ENCODE measurements at places on chromosomes 11 and 22.

GRCh38 chr11:45155627-45156180 is 9.3 kb downstream of the PRDM11 start:
- no peak for DNase-seq

DNA sequence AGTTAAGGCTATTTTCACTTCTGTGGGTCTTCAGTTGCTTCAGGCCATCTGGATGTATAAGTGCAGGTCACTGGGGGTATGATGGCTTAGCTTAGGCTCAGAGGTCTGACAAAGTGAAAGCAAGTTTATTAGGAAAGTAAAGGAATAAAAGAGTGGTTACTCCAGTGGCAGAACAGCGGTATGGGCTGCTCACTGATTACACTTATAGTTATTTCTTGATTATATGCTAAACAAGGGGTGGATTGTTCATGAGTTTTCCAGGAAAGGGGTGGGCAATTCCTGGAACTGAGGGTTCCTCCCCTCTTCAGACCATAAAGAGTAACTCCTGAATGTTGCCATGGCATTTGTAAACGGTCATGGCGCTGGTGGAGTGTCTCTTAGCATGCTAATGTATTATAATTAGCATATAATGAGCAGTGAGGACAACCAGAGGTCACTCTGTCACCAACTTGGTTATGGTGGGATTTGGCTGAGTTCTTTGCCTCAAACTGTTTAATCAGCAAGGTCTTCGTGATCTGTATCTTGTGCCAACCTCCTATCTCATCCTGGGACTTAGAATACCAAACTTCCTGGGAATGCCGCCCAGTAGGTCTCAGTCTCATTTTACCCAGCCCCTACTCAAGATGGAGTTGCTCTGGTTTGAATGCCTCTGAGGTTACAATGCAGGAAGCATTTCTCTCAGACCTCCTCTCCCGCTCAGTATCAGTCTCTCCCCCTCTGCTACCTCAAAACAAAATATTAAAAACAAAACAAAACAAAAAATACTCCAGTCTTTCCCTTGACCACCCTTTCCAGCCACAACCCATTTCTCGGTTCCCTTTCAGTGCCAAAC is 106.6 kb upstream of the SLC22A12 start:
- no peak for DNase-seq

GRCh38 chr11:114827736-114828135 is 149.4 kb downstream of the NXPE2 start:
- no peak for DNase-seq

GRCh38 chr22:39873965-39874364 is 19.6 kb downstream of the ENTHD1 start:
- no peak for DNase-seq

- DNase-seq, result no peak
These were observed 3.3 kb downstream of the FGF19 start for GRCh38 chr11:69700278-69701140.

- DNase-seq, result no peak
These were observed 3.6 kb downstream of the ARHGAP8 start for GRCh38 chr22:44755956-44756361.

GRCh38 chr11:16874275-16874975 is 136.0 kb downstream of the C11orf58 start:
- DNase-seq, result no peak

DNA sequence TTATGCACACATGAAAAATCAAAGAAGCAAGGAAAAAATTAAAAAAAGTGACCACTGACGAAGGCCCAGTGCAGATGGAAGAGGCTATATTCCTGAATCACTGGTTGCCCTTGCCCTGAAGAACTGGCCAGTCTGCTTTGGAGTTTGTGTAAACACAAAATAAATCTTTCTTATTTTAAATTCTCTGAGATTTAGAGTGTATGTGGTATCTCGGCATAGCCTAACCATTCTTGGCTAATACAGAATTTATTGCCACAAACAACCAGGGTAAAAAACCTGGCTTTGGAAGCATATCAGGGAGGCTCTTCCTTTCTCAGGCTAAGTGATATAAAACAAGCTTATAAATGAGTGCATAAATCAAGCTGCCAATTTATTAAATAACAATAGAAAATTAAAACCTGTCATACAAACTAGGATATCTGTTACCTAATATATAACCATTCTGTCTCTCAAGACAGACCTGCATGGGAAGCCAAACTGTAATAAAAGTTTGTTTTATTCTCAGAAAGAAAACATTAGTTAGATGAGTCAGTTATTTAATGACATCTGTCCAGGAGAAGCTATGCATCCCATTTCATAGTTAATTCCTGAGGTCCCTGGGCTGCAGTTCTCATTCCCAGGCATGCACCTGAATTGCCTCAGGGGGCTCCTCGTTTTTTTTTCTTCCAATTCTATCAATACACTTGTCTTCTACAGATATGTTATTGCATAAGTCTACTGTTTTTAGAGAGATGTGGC is 6.1 kb upstream of the TMEM135 start:
- no peak for DNase-seq

DNA sequence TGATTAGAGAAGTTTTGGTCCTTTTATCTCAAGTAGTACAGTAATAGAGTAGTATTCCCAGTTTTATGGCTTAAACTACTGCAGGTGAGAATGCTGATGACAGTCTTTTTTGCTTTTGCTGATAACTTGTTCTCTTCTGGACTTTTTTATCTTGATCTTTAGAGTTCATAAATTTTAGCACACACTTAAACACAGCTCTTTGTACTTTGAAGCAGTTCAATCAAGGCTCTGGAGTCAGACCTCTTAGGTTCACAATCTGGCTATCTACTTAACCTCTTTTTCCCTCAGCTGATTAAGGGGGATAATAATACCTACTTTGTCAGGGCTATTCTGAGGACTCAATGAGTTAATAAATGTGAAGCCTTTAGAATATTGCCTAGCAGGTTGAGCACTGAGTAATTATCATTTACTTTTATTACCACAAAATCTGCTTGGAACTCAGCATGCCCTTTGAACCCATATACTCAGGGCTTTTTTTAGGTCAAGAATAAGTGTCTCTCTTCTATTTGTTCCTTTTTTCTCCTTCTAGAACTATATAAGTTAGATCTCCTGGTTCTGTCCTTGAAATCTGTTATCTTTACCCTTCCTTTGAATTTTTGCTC is 51.9 kb downstream of the CSTF3 start:
- DNase-seq, result no peak

DNA sequence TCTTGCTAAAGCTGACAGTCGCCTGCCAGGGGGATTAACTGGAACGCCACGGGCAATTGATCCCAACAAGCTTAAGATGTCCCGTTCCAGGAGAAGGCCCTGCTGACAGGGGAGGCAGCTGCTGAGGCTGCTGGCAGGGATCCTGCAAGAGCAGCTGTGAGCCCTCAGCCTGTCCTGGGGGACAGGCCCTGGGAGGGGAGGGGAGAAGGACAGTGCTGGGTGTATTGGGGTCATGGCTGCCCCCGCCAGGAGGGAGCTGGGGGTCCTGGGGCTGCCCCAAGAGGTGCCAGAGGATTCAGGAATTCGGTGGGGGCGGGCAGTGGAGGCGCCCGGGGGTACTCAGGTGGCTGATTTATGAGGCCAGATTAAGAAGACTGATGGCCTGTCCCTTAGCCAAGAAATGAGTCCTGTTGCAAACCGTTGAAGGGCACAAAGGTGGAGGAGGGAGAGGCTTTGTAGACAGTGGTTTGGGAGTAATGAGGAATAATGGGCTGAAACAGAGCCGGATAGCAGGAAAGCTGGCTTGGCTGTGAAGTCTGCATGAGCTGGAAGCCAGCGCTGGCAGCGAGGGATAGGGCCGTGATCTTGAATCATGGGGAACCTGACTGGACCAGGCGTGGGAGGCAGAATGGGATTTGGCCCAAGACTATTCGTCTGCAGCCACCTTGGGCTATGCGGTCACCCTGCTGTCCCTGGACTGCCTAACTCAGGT is 133.5 kb downstream of the CACNA1I start:
- DNase-seq, result no peak

GRCh38 chr22:37335806-37336199 is 53.5 kb downstream of the CYTH4 start:
- DNase-seq, result no peak

DNA sequence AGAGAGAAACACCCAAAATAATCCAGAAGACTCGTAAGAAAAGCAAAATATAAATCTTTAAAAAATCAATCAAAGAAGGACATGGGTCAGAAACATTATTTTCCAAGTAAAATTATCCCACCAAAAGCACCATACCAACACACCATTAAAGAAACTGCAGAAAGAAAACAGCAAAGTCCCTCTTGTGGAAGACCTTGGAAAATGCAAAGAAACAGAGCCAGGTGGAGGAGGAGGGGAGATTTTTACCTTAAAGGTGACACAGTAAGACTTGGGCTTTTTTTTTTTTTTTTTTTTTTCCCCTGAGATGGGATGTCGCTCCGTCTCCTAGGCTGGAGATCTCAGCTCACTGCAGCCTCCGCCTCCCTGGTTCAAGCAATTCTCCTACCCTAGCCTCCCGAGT is 123.8 kb downstream of the LARGE1 start:
- no peak for DNase-seq

DNA sequence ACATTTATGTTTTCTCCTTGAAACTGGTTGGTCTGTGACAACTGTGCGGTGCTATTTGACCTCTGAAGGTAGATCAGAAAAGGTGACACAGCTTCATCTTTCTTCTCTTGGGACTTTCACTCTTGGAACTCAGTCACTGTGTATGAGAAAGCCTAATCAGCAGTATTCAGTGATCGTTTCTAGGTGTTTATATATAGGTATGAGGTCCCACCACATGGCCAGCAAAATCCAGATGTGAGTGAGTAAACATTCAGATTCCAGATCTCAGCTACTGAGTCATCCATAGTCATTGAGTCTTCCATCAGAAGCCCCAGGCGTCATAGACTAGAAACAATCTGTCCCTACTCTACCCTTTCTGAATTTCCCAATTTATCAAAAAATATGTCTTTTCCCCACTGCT is 117.3 kb upstream of the CTSC start:
- no peak for DNase-seq

- no peak for DNase-seq
These were observed 45.4 kb upstream of the ATXN10 start for GRCh38 chr22:45626198-45626651.

DNA sequence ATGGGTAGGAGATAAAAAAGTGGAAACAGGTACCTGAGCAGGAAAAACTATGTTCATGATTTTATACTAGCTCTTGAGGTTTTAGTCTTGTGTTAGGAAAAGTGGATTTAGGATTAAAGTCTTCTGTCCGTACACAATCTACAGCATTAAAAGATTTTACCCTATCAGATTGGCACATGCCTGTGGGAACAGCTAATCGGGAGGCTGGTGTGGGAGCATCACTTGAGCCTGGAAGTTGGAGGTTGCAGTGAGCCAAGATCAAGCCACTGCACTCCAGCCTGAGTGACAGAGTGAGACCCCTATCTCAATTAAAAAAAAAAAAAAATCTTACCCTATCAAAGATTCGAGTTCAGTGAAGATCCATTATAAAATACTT is 12.2 kb upstream of the CRKL start:
- no peak for DNase-seq

DNA sequence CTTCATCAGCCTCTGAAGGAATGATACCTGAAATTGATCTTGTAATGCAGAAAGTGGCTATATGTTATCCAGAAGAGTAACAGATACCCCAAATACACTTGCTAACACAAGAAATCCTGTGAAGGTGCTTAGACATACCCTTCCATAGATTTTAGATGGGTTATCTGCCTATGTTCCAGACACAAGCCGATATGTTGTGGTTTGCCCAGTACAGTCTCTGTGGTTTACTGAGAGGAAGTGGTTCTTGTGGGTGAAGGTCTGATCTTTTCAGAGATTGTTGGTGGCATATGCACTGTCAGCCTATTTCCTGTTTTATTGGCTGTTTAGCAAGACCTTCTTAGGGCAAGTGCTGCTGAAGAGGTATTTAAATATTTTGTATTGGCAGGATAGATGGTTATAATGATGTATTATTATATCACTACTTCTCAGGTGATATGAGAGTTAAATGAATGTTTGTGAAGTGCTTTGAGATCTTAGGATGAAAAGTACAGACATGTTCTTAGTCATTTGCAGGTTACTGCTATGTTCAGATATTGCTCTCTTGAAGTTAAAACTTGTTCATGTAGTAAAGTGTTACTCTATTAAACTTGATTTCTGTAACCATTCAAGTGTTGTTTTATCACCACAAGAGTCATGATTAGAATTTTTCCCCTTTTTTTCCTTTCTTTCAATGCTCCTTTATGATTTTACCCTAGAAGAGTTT is 8.2 kb downstream of the ARHGEF12 start:
- no peak for DNase-seq

DNA sequence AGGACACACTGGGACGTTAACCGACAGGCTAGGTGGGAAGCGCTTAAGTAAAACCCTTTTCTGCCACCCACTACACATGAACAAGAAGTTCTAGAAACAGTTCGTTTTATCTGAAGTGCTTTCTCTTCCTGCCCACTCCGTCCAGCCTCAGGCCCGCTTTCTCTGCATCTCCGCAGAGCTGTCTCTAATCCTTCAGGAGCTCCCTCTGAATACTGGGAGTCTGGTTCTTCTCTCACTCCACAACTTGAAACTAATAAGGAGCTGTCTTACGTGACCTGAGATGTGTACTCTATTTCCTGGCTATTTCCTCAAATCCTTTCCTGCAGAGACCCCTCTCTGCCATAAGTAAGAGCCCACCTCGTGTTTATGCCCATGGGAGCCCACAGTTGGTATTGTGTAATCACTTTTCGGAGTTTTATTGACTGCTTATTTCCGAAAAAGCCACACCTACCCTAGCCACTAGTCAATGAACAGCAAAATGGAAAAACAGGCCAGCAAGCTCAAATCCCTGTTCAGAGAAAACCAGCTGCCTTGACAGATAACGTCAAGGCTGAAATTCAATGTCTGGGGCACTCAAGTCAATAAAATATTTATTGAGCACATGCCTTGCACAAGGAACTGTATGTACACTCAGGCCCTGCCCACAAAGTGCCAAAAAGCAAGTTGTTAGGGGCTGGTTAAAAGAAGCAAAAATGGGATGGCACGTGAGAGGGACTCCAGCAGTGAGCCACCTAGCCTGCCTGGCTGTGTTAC is 4.9 kb downstream of the PC start:
- DNase-seq, result no peak

DNA sequence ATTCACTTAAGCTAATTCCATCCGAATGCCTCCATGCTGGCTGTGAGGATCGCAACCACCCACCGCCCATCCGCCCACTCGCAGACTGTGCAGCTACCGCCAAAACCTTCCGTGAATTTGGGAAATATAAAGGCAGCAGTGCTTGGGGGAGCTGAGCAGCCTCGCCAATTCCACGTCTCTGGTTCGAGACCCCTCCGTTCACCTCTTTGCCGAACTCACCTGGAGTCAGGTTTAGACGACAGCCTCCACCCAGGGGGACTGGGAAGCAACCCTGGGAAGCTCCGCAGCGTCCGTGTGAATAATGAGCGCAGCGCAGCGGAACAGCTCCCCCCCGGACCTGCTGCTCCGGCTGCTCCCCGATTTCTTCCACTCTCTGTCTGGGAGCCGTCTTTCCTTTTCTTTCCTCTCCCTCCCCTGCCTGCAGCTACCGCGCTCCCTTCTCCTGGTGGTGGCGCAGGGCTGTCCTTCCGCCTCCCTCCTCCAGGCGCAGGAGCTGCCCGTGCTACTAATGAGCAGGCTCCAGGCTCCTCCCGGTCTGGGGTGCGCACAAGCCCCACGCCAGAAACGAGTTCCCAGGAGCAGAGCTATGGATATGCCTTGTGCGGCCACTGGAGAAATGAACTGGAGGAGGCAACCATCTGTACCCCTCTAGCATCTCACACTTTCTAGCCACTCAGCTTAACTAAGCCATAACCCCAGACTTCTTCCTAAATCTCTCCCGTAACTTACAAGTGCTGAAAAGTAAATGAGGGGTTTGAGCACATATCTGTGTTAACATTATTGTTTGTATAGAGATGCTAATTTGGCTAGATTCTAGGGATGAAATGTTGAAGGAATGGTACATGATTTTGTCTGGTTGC is 107.3 kb downstream of the XKR3 start:
- DNase-seq, result no peak

GRCh38 chr22:37401401-37402183 is 25.7 kb downstream of the ELFN2 start:
- no peak for DNase-seq

All from NCI-H2107 (cell line).